ENCODE measurements at places on chromosomes 3 and 15.

- DNase-seq, result no peak
Measured at GRCh38 chr3:189710620-189711402, 79.6 kb downstream of the TP63 start.

DNA sequence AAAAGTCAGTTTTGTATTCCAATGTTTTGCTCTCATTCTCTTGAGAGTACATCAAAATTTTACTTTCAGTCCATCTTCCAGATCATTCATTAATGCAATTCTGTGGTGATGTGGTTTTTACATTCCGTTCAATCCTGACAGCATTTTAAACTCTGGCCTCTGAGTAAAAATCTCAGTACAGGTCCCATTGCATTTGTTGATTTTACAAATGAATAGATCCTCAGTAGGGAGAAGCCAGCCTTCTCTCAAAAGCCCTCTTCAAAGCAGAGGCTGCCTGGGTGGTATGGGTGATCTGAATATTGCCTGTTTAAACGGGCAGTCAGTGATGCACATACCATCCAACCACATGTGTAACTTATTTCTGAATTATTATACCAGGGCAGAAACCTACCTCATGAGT, 72.5 kb upstream of the TSC22D2 start:
- DNase-seq, result no peak

GRCh38 chr3:123993818-123994217, 1.9 kb upstream of the ROPN1 start:
- DNase-seq, result no peak

- no peak for DNase-seq
Measured at GRCh38 chr3:194522579-194523046, 35.8 kb upstream of the ATP13A3 start.

GRCh38 chr3:56753206-56753820, 48.4 kb downstream of the ARHGEF3 start:
- DNase-seq, result no peak

DNA sequence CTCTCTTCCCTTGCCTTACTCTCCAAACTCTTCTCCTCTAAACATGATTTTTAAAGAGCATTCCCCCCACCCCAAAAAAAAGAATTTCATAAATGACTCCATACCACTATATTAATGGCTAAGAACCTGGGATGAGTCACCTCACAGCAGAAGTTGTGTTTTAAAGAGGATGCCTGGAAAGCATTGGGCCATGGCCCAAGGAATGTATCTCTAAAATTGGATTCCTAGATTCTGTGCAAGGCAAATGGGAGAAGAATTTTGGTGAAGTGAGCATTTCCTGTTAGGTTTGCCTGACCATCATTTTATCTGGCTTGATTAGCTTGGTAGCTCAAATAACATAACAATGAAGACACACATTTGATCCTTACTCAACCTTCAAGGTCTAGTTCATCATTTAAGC, 251.4 kb downstream of the NR1D2 start:
- DNase-seq, result no peak
